ENCODE measurements at places on chromosomes 3 and 15. TPM values are rescaled to one million over a fixed set of nuclear protein-coding genes. Genes with fewer than 3 reads are reported as not detected.

The KBTBD12 gene
- not detected for total RNA-seq

The RNF111 gene
- total RNA-seq: 19.4 TPM

The CTXN2 gene
- total RNA-seq: not detected

The SNRK gene
- 4.1 TPM for total RNA-seq

The PLA1A gene
- 0.27 TPM for total RNA-seq

The CCDC191 gene
- 1.7 TPM for total RNA-seq

The ITGB5 gene
- total RNA-seq: 422 TPM

The NAALADL2 gene
- not detected for total RNA-seq

The GOLGA6A gene
- total RNA-seq: 0.08 TPM

The ACKR4 gene
- total RNA-seq: not detected

The GP5 gene
- not detected for total RNA-seq

The FGD5 gene
- total RNA-seq: not detected

The NDUFB5 gene
- 46.9 TPM for total RNA-seq

The ADAMTS9 gene
- total RNA-seq: 0.87 TPM

The IL5RA gene
- total RNA-seq: not detected

Measured in A549 treated with RU486 at 1 μM for 4 hours (cell line).